ENCODE measurements at places on chromosomes 11 and 22.

- no peak for DNase-seq
Measured at GRCh38 chr22:21447694-21448402, 19.3 kb upstream of the TMEM191C start.

GRCh38 chr22:41983513-41984405 lies 14.5 kb downstream of the SEPTIN3 start:
- no peak for DNase-seq

DNA sequence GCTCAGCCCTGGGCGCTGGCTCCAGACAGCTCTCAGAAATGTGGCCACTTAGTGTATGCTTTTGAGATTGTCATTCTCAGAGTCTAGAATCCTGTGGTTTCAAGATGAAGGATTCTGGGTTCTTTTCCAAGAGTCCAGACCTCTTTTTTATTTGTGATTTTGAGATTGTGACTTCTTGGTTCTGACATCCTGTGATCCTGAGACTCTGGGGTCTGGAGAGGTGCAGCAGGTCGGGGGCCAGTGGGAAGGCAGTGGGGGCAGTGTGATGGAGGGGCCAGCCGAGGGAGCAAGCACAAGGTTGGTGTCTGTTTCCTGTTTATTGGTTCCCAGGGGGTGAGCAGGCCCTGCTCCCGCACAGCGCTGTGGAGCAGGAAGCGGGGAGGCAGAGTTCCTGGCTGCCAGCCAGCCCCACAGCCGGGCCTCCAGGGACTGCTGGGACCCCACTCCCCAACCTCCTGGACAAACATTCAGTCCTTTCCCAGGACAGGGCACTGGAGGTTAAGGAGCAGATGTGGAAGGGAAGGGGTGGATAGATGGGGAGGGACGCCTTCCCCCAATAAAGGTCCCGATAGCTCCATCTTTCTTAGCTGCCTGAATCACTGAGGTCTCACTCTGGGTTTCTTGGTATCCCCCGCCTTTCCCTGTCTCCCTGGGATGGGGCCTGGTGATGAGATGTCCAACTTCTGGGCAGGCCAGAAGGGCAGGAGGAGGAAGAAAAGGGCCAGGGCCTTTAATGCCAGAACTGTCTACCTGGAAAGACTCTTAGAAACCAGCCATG lies 13.7 kb downstream of the ARHGEF17 start:
- DNase-seq = no peak

GRCh38 chr11:76629853-76630599 lies 40.5 kb downstream of the LRRC32 start:
- peak; percentile 43 for DNase-seq

DNA sequence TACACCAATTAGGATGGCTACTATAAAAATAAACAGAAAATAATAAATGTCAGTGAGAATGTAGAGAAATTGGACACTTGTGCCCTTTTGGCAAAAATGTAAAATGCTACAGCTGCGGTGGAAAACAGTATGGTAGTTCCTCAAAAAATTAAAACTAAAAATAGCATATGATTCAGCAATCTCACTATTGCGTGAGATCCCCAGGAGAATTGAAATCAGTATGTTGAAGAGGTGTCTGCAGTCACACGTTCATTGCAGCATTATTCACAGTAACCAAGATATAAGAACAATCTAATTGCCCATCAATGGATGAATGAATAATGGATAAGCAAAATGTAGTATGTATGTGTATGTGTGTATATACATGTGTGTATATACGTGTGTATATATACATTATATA lies 6.8 kb downstream of the OR52N2 start:
- DNase-seq = no peak

- DNase-seq = no peak
Measured at GRCh38 chr11:95296621-95297025, 65.6 kb upstream of the SESN3 start.

GRCh38 chr11:1013631-1013935 lies 22.9 kb downstream of the MUC6 start:
- DNase-seq = no peak

- DNase-seq = no peak
Measured at GRCh38 chr11:119147604-119148333, 1.1 kb upstream of the ABCG4 start.

- no peak for DNase-seq
Measured at GRCh38 chr22:49889071-49889470, 29.2 kb downstream of the ALG12 start.

- no peak for DNase-seq
Measured at GRCh38 chr11:9604134-9604533, 30.7 kb downstream of the WEE1 start.

DNA sequence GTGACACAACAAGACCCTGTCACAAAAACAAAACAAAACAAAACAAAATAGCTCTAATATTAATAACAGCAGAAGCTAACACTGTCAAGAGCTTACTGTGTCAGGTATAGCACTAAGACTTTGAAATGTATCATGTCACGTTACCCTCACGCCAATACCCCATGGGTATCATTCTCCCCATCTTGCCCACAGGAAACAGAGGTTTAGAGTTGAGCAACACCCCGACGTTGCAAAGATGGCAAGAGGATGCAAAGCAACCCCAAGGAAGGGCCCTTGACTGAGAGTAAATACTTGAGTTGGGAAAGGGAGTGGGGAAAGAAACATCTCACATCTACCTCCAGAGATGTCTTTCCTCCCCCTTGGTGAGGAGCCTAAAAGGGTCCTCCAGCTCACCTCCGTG lies 366.8 kb downstream of the LARGE1 start:
- DNase-seq = no peak

Data from ecto neural progenitor cell (in vitro differentiated cells).